ENCODE measurements at places on chromosomes 5 and 9. TPM values are rescaled to one million over a fixed set of nuclear protein-coding genes. Genes with fewer than 3 reads are reported as not detected.

The CTNND2 gene
- total RNA-seq = not detected

The SPATA31C1 gene
- not detected for total RNA-seq

The OTP gene
- total RNA-seq = not detected

The LHX2 gene
- total RNA-seq = not detected

The ARAP3 gene
- 6.2 TPM for total RNA-seq

The RUSC2 gene
- 4.0 TPM for total RNA-seq

The GARIN3 gene
- total RNA-seq = not detected

The SH3RF2 gene
- total RNA-seq = 10.9 TPM

The CCDC192 gene
- not detected for total RNA-seq

The ST8SIA4 gene
- total RNA-seq = under 0.01 TPM

The FOXD4L4 gene
- total RNA-seq = not detected

The ANKDD1B gene
- total RNA-seq = 0.72 TPM

The CDH9 gene
- total RNA-seq = not detected

The GNA14 gene
- not detected for total RNA-seq

The PCDHB8 gene
- under 0.01 TPM for total RNA-seq

The S100Z gene
- total RNA-seq = not detected

The LCN15 gene
- not detected for total RNA-seq

The SEC61B gene
- total RNA-seq = 70.8 TPM

The TAF9 gene
- 74.7 TPM for total RNA-seq

The TMEM174 gene
- not detected for total RNA-seq

The CDKN2B gene
- 36.9 TPM for total RNA-seq

The NIM1K gene
- total RNA-seq = not detected

The TMEM252 gene
- not detected for total RNA-seq

The FBXL7 gene
- 0.21 TPM for total RNA-seq

The TAF11L10 gene
- not detected for total RNA-seq

The SEMA5A gene
- 0.72 TPM for total RNA-seq

The TNFSF15 gene
- 0.21 TPM for total RNA-seq

Measured in tracheal epithelial cell (primary cell).